Adrenal gland (tissue), 19 donors: ENCODE measurements at places on chromosomes 5 and 9. TPM values are rescaled to one million over a fixed set of nuclear protein-coding genes. Genes with fewer than 3 reads are reported as not detected.

- DNase-seq: no peak
- H3K36me3 ChIP-seq: no peaks in the 10 kb centered on the region
- no peak overlapping the region for H3K27ac ChIP-seq
- H3K4me1 ChIP-seq: no peaks in the 10 kb centered on the region
These were observed 33.0 kb upstream of the CTXN3 start for GRCh38 chr5:127615916-127616315.

DNA sequence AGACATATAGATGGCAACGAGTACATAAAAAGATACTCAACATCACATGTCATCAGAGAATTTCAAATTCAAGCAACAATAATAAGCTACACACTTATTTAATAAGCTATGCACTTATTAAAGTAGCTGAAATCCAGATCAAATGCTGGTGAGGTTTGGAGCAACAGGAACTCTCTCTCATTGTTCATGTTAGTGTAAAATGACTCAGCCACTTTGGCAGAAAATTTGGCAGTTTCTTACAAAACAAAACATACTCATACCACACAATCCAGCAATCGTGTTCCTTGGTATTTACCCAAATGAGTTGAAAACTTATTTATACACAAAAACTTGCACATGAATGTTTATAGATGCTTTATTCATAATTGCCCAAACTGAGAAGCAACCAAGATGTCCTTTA lies 131.5 kb upstream of the NFIL3 start:
- no peak overlapping the region for H3K4me3 ChIP-seq
- H3K4me1 ChIP-seq: no peaks in the 10 kb centered on the region
- no peak for DNase-seq
- H3K27me3 ChIP-seq: no peaks in the 10 kb centered on the region

GKAP1 gene
- 8.3 TPM for total RNA-seq

FIBCD1 gene
- 8.7 TPM for total RNA-seq

DNA sequence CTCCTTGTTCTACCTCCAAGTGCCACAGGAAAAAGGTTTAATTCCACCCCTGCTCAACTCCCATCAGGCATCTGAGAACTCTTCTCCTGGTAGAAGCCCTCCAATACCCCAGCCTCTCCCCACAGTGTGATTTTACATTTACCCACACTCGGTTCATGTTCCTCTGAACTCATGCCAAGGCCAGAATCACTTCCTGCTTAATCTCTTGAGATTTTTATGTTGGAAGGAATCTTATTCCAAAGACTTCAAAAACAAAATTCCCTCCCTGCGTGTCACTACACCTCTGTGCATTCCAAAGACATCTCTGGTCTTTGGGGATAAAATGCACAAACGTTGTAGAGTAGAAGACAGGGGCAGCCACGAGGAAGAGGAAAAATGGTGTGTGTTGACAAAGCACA lies 186.8 kb downstream of the ACTL7B start:
- no peaks in the 10 kb centered on the region for H3K4me1 ChIP-seq
- H3K27ac ChIP-seq: no peak overlapping the region
- H3K36me3 ChIP-seq: no peaks in the 10 kb centered on the region

BOD1 gene
- total RNA-seq: 65.3 TPM

DNA sequence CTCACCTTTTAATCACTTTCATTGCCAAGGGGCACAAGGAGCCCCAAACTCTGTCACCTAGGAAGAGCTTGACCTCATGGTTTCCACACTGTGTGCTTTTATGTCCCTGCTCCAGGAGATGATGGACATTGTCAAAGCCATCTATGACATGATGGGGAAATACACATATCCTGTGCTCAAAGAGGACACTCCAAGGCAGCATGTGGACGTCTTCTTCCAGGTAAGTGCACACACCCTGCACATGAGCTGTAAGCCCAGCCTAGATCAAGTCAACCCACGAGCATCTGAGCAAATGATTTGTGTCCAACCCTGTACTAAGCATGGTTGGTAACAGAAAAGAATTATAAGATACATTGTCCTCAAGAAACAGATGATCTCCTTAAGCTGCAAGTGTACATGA lies 50.8 kb upstream of the GABRP start:
- H3K27me3 ChIP-seq: no peaks in the 10 kb centered on the region
- no peak for DNase-seq
- H3K27ac ChIP-seq: no peak overlapping the region
- H3K36me3 ChIP-seq: no peaks in the 10 kb centered on the region

GRCh38 chr9:33436445-33436844 lies 10.9 kb downstream of the AQP3 start:
- H3K4me1 ChIP-seq: no peaks in the 10 kb centered on the region
- no peak overlapping the region for H3K4me3 ChIP-seq
- no peaks in the 10 kb centered on the region for H3K27me3 ChIP-seq
